Neural progenitor cell (in vitro differentiated cells): ENCODE measurements at places on chromosomes 1 and 21. TPM values are rescaled to one million over a fixed set of nuclear protein-coding genes. Genes with fewer than 3 reads are reported as not detected.

STPG1 gene
- 12.7 and 15.9 TPM in 2 replicates for total RNA-seq

- no peak for DNase-seq
Observed at GRCh38 chr1:240074422-240074821, 17.3 kb upstream of the FMN2 start.

DNA sequence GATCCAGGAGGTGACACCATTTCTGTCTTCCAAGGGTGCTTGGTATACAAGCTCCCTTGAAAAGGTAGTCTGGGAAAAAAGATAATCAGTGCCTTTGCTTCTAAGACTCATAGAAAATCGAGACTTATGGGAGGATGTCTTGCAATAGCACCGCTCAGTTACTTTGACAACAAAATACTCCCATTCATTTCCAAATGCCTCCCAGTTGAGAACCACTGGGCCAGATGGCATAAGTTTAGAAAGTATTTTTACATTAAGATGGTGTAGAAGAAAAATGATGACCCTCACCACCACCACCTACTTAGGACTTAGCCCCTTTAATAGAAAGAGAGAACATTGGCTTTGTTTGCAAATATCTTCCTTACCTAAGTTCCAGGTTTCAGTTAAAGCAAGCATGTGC is 4.6 kb downstream of the TRMT13 start:
- no peak for DNase-seq

GRCh38 chr1:92367496-92367895 is 68.6 kb downstream of the RPAP2 start:
- no peak for DNase-seq

GRCh38 chr1:233873666-233874065 is 30.8 kb upstream of the SLC35F3 start:
- DNase-seq, result no peak
